Caudate nucleus (tissue), 63 donors: ENCODE measurements at places on chromosomes 6 and 20.

DNA sequence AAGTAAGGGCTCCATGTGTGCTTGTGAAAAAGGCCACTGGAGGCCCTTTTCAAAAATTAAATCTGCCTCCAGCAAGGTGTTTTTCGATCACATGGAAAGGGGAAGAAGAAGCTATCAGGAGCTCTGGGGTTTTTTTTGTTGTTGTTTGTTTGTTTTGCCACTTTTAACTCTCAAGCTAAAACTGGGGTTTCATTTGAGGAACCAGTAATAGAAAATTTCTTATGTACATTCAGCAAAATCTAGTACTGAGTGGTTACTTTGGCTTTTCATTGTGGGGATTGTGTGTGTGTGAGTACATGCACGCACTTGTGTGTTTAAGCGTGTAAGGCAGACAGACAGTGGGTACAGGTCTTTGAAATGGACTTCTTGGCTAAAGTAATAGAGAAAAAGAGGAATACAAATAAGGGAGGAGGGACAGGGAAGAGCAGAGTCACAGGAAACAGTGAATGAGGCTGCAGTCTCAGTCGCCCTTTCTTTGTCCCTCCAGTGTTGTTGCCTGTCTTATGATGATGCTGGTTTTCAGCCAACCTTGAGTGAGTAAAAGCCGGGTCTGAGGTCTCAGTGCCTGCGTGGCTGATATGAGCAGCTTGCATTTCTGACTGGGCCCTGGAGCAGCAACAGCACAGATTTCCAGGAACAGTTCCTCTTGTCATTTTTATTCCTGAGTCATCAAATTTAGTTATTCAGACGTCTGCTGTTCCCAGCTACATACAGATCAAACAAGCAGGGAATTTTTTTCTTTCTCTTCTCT is 26.2 kb downstream of the SLC16A10 start:
- DNase-seq: no peak

DNA sequence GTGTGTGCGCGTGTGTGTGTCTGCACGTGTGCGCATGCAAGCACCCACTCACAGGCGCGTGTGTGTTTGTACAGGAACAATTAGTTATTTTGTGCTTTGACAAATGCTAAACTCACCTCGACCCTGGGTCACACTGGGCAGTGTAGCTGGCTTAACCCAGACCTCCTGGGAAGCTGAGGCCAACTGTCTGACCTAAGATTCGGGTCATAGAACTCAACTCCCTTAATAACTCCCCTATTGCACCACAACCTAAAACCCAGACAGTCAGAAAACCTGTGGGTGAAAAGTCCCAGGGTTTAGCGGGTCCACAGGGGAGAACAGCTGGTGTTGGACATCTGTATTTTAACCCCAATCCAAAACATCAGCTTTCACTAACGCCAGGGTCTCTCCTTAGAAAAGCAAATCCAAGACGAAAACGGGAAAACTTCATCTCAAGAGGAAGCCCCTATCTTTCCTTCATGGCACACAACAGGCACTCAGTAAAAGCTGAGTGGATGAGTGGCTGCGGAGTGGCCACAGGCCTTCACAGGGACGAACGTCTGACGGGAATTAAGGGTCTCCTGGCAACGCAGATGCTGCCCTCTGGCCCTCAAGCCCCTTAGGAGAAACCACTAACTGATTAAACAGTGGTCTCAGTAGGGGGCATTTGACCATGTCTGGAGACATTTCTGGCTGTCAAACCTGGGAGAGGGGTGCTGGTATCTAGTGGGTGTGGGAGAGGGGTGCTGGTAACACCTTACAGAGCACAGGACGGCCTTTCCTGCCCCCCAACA is 4.5 kb downstream of the PMEPA1 start:
- no peak for DNase-seq

DNA sequence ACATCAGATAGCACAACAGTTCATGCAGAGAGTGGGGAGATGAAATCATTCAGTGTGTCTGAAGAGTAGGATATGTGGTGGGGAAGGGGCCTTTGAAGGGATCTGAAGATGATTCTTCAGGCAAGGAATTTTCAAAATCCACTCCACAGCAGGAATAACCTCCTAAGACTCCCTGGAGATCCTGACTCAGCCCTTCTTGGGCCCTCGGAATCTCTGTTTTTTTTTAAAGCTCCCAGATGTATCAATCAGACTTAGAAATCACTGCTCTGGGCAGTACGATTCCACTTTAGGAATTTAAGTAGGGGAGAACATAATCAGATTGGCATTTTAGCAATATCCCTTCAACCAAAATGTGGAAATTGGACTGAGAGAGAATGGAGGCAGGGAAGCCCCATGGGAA is 55.5 kb downstream of the RIOK1 start:
- DNase-seq: no peak

DNA sequence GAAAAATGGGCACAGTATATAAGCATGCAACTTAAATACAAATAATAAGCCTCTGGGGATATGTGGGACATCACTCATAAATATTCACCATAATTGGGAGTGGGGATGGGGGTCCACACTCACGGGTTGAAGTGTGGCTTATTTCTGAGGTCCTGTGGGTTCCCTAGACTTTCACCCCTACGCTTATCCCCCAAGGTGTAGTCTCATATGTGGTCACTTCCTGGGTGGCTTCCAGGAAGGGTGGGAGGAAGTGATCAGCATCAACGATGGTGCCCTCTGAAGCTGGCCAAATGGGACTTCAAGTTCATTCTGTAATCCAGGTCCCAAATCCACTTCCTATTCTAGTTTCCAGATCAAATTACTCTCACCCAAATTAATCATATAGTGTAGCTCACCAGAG is 59.5 kb downstream of the GNAS start:
- DNase-seq: no peak

GRCh38 chr6:136772685-136773472 is 19.4 kb downstream of the MAP3K5 start:
- DNase-seq: no peak

- DNase-seq: no peak
These were observed 26.9 kb upstream of the FANCE start for GRCh38 chr6:35425284-35425683.

- no peak for DNase-seq
These were observed 7.5 kb downstream of the MRPL14 start for GRCh38 chr6:44119704-44120262.

DNA sequence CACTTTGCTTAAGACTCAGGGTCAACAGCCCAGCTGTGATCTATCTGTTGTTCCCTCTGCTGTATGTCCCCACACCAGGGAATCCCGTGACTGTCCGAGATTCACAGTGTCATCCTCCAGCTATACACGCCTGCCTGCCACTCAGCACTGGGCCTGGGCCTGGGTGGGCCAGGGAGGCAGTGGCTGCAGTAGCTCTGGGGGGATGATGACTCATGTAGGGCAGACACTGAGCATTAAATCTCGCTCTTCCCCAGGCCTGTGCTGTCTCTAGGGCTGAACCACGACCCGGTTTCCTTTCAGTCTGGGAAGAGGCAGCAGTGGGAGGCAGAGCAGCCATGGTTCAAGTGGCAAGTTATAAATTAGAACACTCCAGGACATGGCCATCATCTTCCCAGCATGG is 173.9 kb downstream of the LRFN2 start:
- DNase-seq: no peak

DNA sequence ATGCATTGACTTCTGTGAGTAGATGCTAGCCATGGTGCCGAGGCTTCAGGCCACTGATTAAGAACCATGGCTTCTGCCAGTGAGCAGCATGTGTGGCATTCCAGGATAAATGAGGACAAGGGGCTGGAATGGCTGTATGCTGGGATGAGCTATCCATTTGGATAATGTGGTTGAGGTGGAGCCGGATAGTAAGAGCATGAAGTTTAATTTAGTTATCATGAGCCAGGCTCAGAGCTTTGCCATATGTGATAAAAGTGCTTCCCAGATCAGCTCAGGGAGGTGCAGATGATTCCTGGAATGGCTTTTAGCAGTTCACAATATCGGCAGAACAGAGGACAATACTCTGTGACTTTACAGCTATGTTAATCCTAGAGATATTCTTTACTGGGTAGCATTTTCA is 34.6 kb upstream of the RNF8 start:
- no peak for DNase-seq

- DNase-seq: no peak
These were observed 72.3 kb downstream of the OR2B2 start for GRCh38 chr6:27839626-27840475.

DNA sequence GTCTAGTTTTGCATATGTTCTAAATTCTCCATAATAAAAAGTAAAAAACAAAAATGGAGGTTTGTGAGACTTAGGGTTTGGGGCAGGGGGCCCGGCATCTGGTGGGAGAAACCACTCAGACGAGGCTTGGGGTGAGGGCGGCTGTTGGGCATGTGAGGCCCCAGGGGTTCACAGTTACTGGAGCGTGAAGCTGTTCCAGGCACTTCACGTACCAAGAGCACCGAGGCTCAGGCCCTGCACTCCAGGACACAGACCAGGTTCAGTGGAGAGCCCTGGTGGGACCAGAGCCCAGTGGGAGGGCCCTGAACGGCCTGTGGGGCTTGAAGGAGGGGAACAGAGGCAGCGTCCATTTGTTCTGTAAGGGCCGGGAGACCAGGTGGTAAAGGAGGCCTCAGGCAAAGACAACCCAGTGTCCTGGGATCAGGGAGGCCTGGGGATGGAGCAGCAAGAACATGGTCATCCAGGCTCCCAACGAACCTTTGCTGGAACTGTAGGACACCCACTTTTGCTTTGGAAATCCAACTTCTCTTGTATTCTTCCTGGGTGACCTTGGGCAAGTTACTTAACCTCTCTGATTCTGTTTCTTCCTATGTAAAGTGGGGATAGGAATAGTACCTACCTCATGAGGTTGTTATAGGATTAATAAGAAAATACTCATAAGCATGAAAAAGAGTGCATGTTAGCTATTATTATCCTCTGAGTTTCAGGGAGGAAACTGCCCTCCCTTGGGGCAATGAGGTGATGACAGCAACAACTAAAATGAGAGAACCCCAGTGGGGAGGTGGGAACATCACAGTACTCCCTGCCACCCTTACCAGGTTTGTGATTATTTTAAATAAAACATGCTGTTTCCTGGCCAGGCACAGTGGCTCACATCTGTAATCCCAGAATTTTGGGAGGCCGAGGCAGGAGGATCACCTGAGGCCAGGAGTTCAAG is 1.1 kb upstream of the FGD2 start:
- no peak for DNase-seq

- DNase-seq: no peak
These were observed 192.4 kb downstream of the PREX1 start for GRCh38 chr20:48635361-48635760.

DNA sequence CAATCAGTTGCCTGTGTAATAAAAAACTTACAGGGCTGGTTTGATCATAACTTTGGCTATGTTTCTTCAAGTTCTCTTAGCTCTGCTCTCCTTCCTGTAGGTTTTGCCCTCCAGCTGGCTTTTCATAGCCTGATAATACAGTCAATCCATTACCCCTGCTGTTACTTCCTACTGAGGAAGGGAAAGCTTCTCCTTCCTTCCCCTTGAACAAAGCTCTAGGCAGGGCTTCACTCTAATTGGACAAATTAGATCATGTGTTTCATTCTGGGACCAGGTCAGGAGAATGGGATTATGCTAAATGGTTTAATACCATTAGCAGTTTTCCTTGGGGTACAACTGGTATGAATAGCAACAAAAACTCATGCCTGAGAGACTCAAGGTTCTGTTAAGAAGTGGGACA is 106.8 kb upstream of the MCHR2 start:
- DNase-seq: no peak
